Fibroblast of villous mesenchyme (primary cell): ENCODE measurements at places on chromosomes 13 and 19. TPM values are rescaled to one million over a fixed set of nuclear protein-coding genes. Genes with fewer than 3 reads are reported as not detected.

Gene CEACAM4
- total RNA-seq = not detected in 2 replicates

Gene SPIB
- total RNA-seq = not detected in 2 replicates

Gene SELENOV
- not detected in 2 replicates for total RNA-seq

Gene ACP7
- total RNA-seq = not detected in 2 replicates

Gene PSG6
- 0.32 and 4.3 TPM in 2 replicates for total RNA-seq

Gene SLC25A41
- total RNA-seq = not detected in 2 replicates

Gene MUC16
- under 0.01 TPM in 2 replicates for total RNA-seq

Gene F7
- total RNA-seq = not detected in 2 replicates

DNA sequence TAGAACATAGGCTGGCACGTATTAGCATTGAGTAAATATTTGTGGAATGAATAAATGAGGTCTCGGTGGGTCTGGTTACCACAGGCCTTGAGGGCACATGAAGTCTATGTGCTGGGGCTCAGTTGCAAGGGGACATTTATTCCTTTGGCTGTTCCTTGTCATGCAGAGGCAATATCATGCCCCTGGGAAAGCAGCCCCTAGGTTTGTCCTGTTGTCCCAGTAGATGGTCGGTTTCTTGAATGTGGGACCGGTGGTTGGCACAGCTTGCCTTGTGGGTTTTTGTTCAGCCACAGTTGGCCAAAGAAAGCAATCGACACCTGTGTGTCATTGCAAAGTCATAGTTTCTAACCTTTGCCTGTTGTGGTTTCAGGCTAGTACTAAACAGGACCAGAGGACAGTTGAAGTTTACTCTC is 24.7 kb upstream of the GPR183 start:
- no peak for DNase-seq

DNA sequence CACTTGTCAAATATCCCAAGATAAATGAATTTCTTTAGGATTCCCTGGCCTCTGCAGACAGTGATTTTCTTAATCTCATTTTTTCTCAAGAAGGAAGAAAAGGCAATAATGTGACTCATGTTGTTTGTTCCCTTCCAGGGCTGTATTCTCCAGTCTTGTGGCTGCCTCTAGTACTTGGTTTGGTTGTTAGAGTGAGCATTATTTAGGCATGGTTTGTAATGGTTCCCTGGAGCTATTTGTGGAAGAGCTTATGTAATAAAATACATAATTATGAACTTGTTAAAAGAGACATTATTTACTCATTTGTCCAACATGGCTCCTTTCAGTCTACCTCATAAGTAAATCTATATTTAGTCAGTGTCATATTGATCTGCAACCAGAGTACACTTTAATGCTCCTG is 270.4 kb downstream of the DCT start:
- peak; percentile 26 for DNase-seq

DNA sequence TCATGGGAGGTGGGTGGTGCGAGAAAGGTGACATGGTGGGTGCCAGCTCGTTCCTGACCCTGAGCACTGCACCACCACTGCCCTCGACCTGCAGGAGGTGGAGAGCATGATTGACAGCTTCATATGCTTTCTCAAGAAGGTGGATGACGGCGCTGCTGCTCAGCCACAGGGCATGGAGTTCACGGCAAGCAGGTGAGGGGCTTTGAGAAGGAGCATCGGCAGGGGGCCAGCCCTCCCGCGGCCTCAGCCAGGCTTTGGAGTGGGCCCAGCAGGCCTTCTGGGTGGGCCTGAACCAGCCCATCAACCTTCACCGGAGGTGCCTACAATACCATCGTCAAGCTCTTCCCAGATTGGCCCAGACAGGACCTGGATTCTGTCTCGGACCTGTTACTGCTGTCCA is 18.9 kb upstream of the ZNF14 start:
- DNase-seq = no peak

GRCh38 chr13:88196106-88196505 is 524.9 kb downstream of the SLITRK5 start:
- no peak for DNase-seq

DNA sequence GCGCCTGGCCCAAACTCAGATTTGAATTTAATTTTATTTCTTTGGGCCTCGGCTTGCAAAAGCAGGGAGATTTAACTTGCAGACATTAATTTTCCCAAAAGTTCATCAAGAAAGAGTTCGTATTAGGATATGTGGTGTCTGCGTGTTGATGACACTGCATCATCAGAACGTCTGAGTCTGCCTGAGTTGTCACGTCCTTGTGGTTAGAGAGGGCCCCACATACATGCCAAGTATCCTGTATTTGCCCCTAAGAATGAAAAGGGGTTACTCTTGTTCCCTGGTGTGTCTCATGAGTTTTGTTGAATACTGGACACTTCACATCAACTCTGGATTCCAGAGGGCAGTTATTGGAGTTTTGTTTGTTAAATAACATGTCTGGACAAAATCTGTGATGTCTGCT is 5.6 kb upstream of the TEX29 start:
- DNase-seq = peak; percentile 10

- DNase-seq = no peak
These were observed 126.0 kb upstream of the VSTM2B start for GRCh38 chr19:29399804-29400203.

DNA sequence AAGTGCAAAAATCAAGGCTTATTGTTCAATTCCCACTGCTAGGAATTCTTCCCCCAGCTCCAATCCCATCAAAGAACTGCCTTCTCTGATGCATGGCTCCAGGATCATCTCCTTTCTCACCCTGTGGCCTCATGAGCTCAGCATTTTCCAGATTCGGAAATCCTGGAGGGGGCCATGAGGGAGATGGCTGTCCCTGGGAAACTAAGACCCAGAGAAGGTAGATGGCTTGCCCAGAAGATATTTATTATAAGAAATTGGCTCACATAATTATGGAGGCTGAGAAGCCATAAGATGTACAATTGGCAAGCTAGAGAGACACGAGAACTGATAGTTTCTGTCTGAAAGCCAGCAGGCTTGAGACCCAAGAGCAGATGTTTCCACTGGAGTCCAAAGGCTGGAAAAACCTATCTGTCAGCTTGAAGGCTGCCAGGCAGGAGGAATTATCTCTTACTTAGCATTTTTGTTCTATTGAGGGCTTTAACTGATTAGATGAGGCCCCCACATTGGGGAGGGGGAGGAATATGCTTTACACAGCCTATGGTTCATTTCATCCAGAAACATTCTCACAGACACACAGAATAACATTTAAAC is 58.6 kb downstream of the GADD45B start:
- DNase-seq = peak; percentile 78

GRCh38 chr13:44899967-44900366 is 89.3 kb downstream of the NUFIP1 start:
- DNase-seq = no peak

DNA sequence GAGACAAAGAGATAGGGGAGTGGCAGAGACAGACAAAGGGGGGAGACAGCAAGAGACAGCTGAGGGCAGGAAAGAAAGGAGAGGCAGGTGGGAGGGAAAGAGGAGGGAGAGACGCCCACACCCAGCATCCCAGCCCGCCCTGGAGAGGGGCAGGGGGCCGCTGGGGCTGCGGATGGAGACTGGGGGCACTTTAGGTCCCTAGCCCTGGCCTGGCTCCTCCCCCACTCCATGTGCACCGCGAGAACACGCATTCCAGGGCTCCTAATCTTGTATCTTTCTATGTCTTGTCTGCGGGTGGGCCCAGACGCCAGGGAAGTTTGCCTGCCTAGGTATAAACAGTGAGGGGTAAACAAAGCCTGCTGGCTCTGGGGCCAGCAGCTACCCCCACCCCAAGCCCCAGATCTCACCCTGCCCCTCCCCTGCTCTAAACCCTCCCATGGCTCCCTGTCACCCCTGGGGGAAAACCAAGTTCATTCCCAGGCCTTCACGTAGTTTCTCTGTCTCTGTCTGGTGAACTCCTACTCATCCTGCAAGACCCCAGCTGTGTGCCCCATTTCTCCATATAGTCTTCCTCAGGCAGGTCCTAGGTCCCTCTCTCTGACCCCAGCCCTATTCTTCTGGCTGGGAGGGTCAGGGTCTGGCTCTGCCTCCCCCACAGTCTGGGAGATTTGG is 5.7 kb downstream of the TLE5 start:
- no peak for DNase-seq

DNA sequence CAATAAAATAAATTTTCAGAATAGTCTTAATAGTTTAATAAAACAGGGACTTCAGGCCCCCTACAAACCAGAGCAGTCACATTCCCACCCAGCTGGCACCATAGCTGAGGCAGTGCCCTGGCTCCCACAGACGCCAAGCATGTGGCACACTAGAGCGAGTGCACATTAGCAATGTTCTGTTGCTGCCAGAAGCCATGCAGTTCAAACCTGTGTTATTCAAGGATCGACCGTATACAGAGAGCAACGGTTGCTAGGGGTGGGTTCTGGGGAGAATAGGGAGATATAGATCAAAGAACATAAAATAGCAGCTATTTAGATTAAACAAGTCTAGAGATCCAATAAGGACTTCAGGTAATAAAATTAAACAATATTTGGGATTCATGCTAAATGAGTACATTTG is 419.3 kb upstream of the KLHL1 start:
- DNase-seq = no peak

GRCh38 chr13:46079770-46080169 is 25.1 kb downstream of the CPB2 start:
- no peak for DNase-seq

DNA sequence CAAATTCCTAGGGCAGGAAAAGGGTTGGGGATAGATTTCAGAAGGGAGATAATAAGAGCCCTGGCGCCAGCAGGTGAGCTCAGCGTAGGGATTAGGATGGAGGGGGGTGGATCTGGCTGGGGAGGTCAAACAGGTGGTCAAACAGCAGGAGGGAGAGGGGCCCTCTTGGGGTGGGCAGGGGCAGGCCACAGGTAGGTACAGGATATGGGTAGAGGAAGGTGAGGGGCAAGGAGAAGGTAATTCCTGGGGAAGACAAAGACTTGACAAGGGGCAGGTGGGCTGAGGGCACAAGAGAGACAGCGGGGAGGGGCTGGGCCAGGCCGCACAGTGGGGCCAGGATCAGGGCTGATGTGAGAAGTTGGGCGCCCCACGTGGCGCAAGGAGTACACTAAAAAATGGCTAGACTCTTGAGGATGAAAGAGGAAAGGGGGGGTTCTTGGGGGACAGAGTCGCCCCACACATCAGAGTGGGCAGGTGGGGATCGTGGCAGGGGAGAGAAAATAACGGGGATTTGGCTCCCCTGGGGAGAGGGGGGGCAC is 713 bp downstream of the KRI1 start:
- DNase-seq = peak; percentile 23

- no peak for DNase-seq
These were observed 369.6 kb downstream of the KCTD12 start for GRCh38 chr13:76516586-76516985.

GRCh38 chr13:30268673-30269072 is 38.7 kb downstream of the KATNAL1 start:
- peak; percentile 25 for DNase-seq

- no peak for DNase-seq
These were observed 608.3 kb downstream of the PCDH17 start for GRCh38 chr13:58239774-58240268.

- no peak for DNase-seq
These were observed 934.8 kb upstream of the SPRY2 start for GRCh38 chr13:81275666-81276258.

- peak; percentile 47 for DNase-seq
These were observed 686 bp downstream of the LENG8 start for GRCh38 chr19:54449701-54450069.

DNA sequence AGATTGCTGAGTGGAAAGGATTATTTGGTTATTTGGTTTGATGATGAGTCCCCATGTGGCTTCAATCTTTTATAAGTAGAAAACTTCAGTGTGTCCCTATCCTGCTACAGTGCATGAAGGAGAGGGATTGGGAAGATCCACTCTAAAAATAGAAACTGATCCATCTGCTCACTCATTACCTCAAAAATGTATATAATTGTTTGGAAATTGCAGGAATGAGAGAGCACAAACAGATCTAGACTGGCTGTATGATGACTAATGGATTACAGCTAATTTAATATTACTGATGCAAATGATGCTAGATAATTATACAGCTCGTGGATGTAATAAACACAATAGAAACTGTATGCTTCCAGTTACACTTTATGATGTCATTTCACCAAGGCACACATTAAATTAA is 625.3 kb upstream of the PRR20A start:
- DNase-seq = no peak

DNA sequence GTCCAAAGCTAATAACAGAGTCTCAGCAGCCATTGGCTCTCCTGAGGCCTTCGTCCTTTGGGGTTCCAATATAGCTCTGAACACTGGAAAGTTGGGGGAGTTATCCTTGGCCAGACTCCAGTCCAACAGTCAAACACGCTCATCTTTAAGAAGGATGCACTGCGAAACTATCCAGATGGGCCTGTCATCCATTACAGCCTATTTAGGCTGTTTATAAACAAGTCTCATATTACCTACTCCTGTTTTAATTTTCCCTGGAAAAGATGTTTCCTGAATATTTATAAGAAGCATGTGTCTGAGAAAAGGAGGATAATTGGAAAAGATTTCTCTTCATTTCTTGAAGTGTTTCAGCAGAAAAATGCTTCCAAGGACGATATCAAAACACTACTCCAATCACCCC is 170.7 kb downstream of the DCT start:
- DNase-seq = peak; percentile 46

DNA sequence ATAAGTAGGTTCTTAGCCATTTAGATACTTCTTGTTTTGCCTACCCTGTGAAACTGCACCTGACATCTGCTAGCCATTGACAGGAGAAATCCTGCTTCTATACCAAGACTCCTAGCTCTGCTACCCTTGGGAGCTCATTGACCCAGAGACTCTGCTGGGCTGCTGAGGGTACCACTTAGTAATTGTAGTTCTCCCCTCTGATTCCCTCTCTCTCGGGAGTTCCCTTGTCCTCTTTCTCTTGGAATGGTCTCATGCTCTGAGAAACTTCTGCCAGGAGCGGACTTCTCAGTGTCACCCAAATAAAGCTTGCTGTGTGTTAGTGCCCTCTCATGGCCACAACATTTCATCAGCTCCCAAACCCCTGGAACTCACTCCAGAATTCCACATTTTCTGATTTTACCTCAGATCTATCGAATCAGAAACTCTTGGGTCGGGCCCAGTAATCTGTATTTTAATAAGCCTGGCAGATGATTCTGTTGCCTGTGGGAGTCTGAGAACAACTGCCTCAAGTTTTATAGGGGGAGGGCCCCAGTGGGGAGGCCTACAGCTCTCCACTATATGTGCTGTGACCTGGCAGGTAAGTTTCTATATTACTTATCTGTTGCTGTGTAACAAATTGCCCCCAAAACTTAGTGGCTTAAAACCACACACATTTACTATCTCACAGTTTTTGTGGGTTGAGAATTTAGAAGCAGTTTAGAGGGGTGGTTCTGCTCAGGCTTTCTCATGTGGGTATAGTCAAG is 221.1 kb downstream of the TDRD3 start:
- peak; percentile 29 for DNase-seq

DNA sequence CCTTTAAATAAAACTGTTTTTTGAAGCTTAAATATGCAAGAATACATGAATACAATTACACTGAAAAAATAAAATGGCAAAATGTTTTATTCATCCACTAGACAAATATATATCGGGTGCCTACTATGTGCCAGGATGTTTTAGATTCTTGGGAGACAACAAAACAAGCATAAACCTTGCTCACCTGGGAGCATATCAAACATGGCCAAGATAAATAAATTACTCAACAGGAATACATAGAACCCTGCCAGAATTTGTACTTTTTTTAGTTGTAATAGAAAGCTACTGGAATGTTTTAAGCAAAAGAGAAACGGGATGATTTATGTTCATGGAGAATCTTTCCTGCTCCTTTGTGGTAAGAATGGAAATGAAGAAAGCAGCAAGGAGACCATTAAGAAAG is 2358.5 kb upstream of the PCDH20 start:
- DNase-seq = no peak

- no peak for DNase-seq
These were observed 20.0 kb upstream of the CCNP start for GRCh38 chr19:40246292-40247073.

GRCh38 chr19:5316138-5316537 is 24.5 kb downstream of the PTPRS start:
- no peak for DNase-seq

GRCh38 chr13:27523346-27524073 is 73.1 kb upstream of the MTIF3 start:
- no peak for DNase-seq
